ENCODE measurements at places on chromosomes 5 and 9.

GRCh38 chr9:76451234-76451633 is 7.7 kb upstream of the GCNT1 start:
- H3K36me3 ChIP-seq = no peaks in the 10 kb centered on the region
- no peak for DNase-seq
- H3K27ac ChIP-seq = no peak overlapping the region
- H3K4me3 ChIP-seq = no peak overlapping the region
- H3K4me1 ChIP-seq = peaks cover 3% of the 10 kb centered on the region

- no peak overlapping the region for H3K27ac ChIP-seq
- H3K4me1 ChIP-seq = no peaks in the 10 kb centered on the region
- H3K36me3 ChIP-seq = no peaks in the 10 kb centered on the region
Measured at GRCh38 chr5:127061956-127062355, 11.3 kb downstream of the C5orf63 start.

DNA sequence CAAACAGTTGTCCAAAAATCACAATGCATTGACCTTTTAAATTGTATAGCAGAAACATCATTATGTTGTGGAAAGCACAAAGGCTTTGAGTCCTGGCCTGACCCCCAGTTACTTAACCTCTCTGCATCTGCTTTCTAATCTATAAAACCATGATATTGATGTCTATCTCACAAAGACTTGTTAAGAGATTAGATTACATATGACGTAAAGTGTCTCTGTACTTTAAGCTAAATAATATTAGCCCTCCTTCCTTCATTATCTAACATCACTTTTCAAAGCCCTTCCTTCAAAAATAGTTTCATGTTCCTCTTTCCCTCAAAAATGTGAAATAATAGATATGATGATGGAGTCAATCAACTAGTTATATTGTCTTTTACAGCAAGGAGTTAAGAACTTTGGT is 3.4 kb downstream of the ADAMTS6 start:
- no peaks in the 10 kb centered on the region for H3K36me3 ChIP-seq
- no peak overlapping the region for H3K4me3 ChIP-seq
- H3K27me3 ChIP-seq = no peaks in the 10 kb centered on the region
- no peak overlapping the region for H3K27ac ChIP-seq
- peaks cover 11% of the 10 kb centered on the region for H3K4me1 ChIP-seq

GRCh38 chr9:18233776-18234445 is 240.0 kb upstream of the ADAMTSL1 start:
- no peak overlapping the region for H3K27ac ChIP-seq
- no peak overlapping the region for H3K4me3 ChIP-seq
- H3K36me3 ChIP-seq = no peaks in the 10 kb centered on the region
- no peak for DNase-seq
- no peaks in the 10 kb centered on the region for H3K27me3 ChIP-seq
- H3K4me1 ChIP-seq = no peaks in the 10 kb centered on the region

DNA sequence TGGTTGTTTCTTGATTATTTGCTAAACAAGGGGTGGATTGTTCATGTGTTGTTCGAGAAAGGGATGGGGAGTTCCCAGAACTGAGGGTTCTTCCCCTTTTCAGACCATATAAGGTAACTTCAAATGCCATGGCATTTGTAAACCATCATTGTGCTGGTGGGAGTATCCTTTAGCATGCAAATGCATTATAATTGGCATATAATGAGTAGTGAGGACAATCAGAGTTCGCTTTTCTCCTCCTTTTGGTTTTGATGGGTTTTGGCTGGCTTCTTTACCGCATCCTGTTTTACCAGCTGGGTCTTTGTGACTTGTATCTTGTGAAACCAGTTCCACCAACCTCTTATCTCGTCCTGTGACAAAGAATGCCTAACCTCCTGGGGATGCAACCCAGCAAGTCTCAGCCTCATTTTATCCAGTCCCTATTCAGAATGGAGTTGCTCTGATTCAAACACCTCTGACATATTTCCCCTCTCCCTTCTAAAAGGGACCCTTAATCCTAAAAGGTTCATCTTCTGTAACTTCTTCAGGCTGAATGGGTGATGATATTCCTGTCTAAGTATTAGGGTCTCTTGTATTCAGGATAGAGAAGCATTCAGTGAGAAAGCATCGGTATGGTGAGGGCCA is 8.7 kb upstream of the FBN2 start:
- H3K27me3 ChIP-seq = no peaks in the 10 kb centered on the region
- no peaks in the 10 kb centered on the region for H3K4me1 ChIP-seq
- no peak overlapping the region for H3K27ac ChIP-seq
- no peak overlapping the region for H3K4me3 ChIP-seq

DNA sequence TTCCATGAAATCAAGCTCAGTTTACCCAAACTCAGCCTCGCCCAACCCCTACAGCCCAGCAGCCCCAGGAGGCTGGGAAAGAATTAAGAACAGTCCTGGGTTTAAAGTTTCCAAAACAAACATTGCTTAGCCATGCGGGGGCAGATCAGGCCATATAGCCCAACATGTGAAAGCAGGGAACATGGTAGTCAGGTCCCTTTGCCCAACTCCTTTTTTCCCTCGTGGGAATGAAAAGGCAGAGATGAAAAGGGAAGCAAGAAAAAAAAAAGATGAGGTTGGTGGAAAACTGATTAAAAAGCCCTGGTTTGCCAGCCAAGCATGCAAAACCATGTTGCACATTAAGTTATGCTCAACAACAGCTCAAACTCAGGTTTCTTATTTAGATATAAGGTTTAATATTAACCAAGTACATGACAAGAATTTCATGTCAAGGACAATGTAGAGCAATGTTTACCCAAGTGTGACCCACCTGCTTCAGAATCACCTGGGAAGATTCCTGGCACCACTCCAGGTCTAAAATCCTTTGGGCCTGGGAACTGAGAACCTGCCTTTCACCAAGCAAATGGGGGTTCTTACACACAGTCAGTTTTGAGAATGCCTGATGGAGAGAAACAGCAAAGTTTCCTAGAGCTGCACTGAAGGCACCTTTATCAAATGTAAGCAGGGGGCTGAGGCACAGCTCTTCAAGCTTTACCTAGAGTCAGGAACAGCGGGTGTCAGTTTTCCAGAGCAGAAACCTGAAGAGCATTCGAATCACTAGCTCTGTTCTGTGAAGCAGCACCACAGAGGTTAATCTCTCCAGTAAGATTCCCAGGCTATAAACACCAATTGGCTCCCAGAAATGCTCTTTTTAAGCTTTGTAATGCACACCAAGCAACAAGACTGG is 1.7 kb downstream of the FREM1 start:
- H3K27me3 ChIP-seq = no peaks in the 10 kb centered on the region
- no peak for DNase-seq
- H3K36me3 ChIP-seq = no peaks in the 10 kb centered on the region
- H3K4me3 ChIP-seq = peak overlapping the region; percentile 38

- H3K27ac ChIP-seq = no peak overlapping the region
- DNase-seq = no peak
- H3K36me3 ChIP-seq = no peaks in the 10 kb centered on the region
- no peak overlapping the region for H3K4me3 ChIP-seq
Measured at GRCh38 chr5:78591138-78591612, 57.4 kb downstream of the LHFPL2 start.

GRCh38 chr5:59065554-59065953 is 482.7 kb downstream of the RAB3C start:
- no peaks in the 10 kb centered on the region for H3K36me3 ChIP-seq
- H3K4me1 ChIP-seq = no peaks in the 10 kb centered on the region
- H3K4me3 ChIP-seq = no peak overlapping the region
- no peak overlapping the region for H3K27ac ChIP-seq
- H3K27me3 ChIP-seq = no peaks in the 10 kb centered on the region

DNA sequence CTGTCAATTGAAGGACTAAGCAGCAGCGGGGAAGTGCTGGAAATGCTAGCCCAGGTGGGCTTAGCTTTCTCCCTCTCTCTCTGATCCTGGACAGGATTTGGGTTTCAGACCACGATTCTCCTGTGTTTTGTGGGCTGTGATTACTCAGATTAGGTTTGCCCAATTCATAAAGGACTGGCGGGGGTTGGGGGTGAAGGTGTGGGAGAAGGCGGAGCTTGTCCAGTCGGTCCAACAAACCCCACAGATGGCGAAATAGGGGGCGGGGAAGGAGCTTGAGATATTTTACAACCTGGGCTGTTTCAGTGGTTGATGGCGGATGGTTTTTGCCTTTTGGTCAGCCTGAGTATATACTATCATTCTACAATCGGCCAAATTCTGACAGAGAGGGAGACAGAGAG is 35.2 kb downstream of the PCDHAC2 start:
- peak overlapping the region; percentile 20 for H3K27ac ChIP-seq
- peak; percentile 84 for DNase-seq
- peak overlapping the region; percentile 28 for H3K4me3 ChIP-seq
- H3K4me1 ChIP-seq = no peaks in the 10 kb centered on the region
- H3K27me3 ChIP-seq = no peaks in the 10 kb centered on the region

GRCh38 chr5:40909264-40909663 is at the start of gene C7:
Gene C7, plus strand, starts transcription at chr5:40909497. Its CDS starts 114 bp downstream, at chr5:40909611.
- H3K4me3 ChIP-seq = peak within 1 kb of the TSS; percentile 43
- no peaks in the 10 kb centered on the region for H3K27me3 ChIP-seq
- no peak for DNase-seq
- peak within 1 kb of the TSS; percentile 67 for H3K27ac ChIP-seq

DNA sequence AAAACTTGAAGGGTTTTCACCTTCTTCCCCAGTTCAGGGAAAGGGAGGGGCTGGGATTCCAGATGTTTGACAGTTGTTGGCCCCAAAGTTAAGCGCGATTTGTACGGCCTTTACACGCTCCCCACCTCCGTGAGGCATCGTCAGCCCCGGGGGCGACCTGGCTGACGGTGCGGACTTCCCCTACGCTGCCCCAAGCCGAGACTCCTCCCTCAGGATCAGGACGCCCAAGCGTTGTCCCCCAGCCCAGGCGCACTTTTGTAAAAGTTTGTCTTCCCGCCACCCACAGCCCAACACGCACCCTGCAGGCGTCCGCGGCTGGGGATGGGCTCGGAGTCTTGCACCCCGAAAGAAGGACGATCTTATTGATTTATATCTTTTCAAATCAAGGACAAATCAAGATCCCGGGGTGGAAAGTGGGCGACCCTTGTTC is 713 bp downstream of the MOB3B start:
- H3K27ac ChIP-seq = peak overlapping the region; percentile 89
- H3K4me1 ChIP-seq = peaks cover 8% of the 10 kb centered on the region
- peak overlapping the region; percentile 86 for H3K4me3 ChIP-seq

DNA sequence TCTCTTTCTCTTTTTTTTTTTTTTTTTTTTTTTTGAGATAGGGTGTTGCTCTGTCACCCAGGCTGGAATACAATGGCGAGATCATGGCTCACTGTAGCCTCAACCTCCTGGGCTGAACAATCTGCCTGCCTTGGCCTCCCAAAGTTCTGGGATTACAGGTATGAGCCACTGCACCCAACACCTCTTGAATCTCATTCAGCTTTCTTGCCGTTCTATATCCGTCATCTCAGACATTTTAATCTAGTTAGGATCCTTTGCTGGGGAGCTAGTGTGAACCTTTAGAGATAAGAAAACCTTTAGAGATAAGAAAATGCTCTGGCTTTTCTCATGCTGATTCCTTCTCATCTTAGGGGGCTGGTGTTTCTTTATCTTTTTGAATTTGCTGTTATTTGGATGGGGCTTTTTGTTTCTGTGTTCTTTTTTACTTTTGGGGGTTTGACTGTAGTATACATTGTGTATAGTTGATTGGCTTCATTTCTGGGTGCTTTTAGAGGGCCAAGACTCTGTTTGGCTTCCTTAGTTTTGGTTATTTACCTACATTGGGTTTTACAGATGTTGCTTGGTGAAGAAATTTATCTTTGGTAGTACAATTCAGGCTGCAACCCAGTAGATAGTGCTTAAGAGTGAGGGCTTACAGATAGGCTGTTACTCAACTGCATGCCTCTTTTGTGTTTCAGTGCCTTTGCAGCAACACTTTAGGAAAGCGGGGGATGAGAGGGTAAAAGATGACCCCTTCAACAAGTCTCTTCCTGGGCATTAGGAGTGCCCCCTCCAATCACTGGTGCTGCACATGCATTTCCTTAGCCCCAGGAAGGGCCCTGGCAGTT is 41.9 kb upstream of the SLC36A1 start:
- H3K4me1 ChIP-seq = no peaks in the 10 kb centered on the region
- H3K36me3 ChIP-seq = no peaks in the 10 kb centered on the region
- H3K27ac ChIP-seq = no peak overlapping the region
- no peak for DNase-seq
- no peak overlapping the region for H3K4me3 ChIP-seq

DNA sequence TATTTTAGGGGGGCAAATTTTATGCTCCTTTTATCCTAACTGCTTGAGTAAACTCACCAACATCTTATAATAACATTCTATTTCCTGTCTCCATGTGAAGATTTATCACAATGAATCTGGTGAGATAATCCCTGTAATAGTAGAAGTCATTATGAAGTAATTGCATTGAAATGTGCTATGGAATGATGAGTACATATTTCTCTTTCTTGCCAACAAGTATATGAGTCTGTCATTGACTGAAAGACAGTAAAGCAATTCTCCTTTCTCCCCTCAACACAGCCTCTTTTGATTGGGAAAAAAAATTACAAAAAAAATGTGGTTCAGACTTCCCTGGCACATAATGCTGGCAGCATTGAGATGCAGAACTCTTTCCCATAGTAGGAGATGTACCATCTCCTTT is 459.2 kb upstream of the RGMB start:
- no peaks in the 10 kb centered on the region for H3K27me3 ChIP-seq
- no peak for DNase-seq
- no peak overlapping the region for H3K4me3 ChIP-seq
- H3K4me1 ChIP-seq = no peaks in the 10 kb centered on the region
- no peak overlapping the region for H3K27ac ChIP-seq

GRCh38 chr5:133715216-133715615 is 102.9 kb upstream of the FSTL4 start:
- no peaks in the 10 kb centered on the region for H3K36me3 ChIP-seq
- DNase-seq = no peak
- H3K4me3 ChIP-seq = no peak overlapping the region
- no peak overlapping the region for H3K27ac ChIP-seq

- peaks cover 42% of the 10 kb centered on the region for H3K4me1 ChIP-seq
- peak overlapping the region; percentile 99 for H3K27ac ChIP-seq
- H3K4me3 ChIP-seq = peak overlapping the region; percentile 93
- H3K36me3 ChIP-seq = no peaks in the 10 kb centered on the region
Measured at GRCh38 chr9:112380825-112381221, 915 bp downstream of the HSDL2 start.

DNA sequence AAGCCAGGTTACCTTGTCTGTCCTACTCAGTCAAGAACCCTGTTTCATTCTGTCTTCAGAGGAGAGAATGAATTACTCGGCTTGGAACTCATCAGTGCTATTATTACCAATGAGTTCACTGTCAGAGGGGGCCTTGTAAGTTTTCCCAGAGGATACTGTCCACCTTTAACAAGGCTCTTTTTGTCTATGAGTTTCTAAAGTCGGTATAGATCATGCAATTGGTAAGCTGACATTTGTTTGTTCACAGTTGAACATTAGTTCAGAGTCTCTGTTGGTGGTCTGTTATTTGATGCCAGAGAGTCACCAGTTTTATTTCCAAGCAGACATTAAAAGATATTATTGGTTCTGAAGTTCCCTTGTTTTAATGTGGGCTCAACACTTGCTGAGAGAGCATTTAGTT is 58.1 kb upstream of the DHFR start:
- no peak for DNase-seq
- H3K4me3 ChIP-seq = no peak overlapping the region
- H3K36me3 ChIP-seq = peaks cover 7% of the 10 kb centered on the region

DNA sequence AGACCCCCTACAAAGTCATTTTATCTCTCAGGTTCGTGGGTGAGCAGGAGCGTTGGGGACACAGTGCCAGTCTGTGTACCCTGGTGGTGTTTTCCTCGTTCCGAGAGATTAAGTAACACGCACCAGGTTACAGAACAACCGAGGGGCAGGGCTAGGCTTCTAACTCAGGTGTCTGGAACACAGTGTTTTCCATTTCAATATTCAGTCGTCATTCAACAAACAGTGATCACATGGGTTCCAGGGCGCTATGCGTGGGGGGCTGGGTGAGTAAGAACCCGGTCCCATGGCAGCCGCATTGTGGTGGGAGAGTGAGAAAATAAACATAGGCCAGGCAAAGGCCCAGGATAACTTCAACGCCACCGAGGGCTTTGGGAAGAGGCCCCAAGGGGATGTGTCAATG is 55.9 kb upstream of the RNU6ATAC start:
- H3K36me3 ChIP-seq = no peaks in the 10 kb centered on the region
- H3K4me1 ChIP-seq = peaks cover 15% of the 10 kb centered on the region
- no peak overlapping the region for H3K27ac ChIP-seq
- no peaks in the 10 kb centered on the region for H3K27me3 ChIP-seq
- no peak overlapping the region for H3K4me3 ChIP-seq
